OCI-LY7 (cell line): ENCODE measurements at places on chromosomes 7 and 10. TPM values are rescaled to one million over a fixed set of nuclear protein-coding genes. Genes with fewer than 3 reads are reported as not detected.

Gene PITX3
- total RNA-seq, result not detected in 2 replicates

Gene ASB13
- 90.4 and 108 TPM in 2 replicates for total RNA-seq

Gene LRRC61
- not detected in 2 replicates for total RNA-seq

Gene RAMP3
- not detected in 2 replicates for total RNA-seq

Gene DGKB
- total RNA-seq, result not detected in 2 replicates

Gene CCDC186
- 12.6 and 13.1 TPM in 2 replicates for total RNA-seq

Gene LLCFC1
- total RNA-seq, result not detected in 2 replicates

Gene C7orf57
- 0.18 and 0.29 TPM in 2 replicates for total RNA-seq

Gene CALHM3
- total RNA-seq, result not detected in 2 replicates

Gene IGFBP3
- not detected in 2 replicates for total RNA-seq

Gene CYP26A1
- not detected in 2 replicates for total RNA-seq

Gene AASS
- not detected in 2 replicates for total RNA-seq

DNA sequence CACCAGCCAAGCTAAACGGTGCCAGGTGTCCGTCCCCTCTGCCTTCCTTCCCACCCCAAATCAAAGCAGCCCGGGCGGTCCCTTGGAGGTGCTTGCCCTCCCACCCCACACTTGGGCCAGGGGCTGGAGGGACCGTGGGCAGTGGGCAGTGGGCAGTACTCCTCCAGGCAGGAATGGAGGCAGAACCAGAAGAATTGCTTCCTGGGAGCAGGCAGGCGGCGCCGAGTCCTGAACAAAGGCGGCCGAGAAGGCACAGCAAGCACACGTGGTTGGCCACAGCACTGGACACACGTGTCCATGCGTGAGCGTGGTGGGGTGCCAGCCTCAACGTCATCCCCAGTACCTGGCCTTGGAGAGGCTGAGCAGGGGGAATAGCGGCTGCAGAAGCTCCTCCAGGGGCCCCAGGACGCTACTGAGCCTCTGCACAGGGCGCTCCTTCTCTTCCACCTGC lies 48.4 kb upstream of the NKX6-2 start:
- DNase-seq, result no peak

GRCh38 chr10:62554632-62555199 lies 180.5 kb downstream of the ZNF365 start:
- peak; percentile 59 for DNase-seq

DNA sequence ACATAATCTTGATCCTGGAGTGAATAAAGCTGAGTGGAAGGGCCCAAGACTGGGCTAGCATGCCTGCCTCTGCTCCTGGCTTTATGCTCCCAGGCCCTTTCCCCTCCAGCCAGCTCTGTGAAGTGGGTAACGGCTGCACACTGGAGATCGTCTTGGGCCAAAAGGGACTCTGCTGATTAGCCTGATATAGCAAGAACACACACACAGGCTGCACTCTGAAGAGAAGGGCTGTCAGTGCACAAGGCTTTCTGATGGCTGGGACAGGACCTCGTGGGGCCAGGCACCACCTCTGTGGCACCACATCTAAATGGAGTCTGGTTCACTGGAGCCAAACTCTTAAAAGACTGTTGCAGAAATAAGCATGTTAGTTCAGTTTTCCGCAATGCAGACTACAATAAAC lies 161.4 kb downstream of the NEURL1 start:
- no peak for DNase-seq

DNA sequence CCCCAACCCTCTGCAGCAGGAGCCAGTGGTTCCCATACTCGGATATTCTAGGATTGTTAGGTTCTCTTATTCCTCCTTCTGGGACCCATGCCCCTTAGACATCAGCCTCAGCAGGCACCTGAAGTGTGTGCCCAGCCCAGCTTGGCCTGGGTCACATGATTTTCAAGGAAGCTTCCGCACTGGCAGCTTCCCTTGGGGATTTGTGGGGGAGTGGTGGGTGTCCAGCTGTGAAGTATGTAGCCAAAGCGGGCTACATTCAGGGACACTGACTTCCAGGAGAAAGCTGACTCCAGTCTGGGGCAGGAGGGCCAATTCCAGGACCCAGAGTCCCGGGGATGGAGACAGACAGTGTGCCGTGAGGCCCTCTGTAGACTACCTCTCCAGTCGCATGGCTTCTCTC lies 1.3 kb downstream of the LDB1 start:
- peak; percentile 70 for DNase-seq

GRCh38 chr7:2754086-2754485 lies 66.1 kb downstream of the AMZ1 start:
- DNase-seq, result no peak

DNA sequence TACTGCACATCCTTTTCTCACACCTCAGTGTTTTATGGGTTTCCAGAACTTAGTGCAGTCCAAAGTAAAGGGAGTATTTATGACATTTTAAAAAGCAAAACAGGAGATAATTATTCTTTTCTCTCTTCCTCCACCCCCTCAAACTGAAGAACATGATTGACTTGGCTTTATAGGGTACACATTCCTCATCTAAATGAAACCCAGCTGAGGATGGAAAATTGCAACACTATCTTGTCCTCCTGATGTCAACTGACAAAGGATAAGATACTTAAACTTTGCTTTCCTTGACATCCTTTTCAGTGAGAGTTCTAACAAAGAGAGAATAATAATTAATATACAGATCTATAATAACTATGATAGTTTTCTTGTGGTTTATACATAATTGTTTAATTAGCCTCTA lies 299.1 kb downstream of the BBS9 start:
- DNase-seq, result no peak

DNA sequence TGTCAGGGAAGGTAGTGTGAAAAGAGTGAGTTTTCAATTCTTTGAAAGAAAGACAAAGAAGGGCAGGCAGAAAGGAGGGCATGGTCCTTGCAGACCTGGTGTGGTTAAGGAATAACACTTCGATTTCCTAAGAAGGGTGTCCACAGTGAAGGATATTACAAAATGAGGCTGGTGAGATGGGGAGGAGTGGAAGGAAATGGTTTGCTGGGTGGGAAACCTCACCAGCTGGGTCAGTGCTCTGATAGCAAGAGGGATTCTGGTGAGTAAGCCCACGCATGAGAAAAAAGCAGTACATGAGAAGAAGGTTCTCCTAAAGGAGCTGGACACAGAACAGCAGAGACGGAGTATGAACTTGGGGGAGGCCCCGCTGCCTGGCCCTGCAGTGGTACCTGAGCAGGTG lies 230.6 kb upstream of the PLXNA4 start:
- no peak for DNase-seq

DNA sequence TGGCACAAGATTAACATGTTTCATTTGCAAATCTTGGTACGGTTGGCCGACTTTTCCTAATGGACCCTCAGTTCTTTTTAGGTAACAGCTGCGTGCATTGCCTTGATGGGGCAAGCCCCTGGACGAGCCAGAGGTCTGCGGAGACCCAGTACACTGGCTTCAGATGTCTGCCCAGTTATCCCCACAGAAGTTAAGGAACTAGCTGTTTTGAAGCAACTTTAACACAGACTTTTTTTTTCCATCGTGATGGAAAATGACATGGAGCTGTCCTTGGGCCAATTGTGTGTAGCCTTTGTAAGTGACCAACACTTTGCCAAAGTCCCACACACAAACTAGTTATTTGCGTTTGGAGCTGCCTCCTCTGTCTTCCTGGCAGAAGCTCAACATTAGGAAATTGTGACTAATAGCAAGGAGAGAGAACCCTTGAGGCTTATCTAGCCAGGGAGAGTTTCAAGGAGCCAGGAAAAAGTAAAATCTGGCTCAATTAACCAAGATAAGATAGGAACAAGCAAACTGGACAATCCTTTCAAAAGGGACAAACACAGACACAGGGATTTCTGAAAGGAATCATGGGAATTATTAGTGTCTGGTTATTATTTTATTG lies 99.6 kb upstream of the BMPER start:
- DNase-seq, result no peak

DNA sequence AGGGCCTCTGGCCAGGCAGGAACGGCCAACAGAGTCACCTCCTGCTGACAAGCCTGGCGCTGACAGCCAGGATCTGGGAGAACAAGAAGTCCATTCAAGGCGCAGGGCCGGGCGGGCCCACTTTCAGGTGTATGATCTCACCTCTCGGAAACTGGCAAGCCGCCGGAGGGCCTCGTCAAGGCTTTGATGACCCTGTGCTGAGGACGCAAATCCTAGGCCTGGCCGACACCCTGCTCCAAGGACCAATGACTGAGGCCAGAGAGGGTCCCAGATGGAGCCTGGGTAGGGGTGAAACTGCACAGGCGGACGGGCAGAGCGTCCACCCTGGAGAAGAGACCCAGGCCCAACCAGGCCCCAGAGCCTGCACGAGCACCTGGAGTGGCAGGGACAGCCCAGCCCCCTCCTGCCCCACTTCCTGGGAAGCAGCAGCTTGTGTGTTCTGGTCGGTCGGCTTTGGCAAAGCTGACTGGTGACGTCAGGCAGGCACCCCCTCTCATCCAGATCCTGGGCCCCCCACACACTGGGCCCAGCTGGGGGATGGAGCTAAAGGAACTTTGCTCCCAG lies 30.6 kb downstream of the MYL10 start:
- DNase-seq, result no peak

GRCh38 chr7:44306606-44307005 lies 18.8 kb downstream of the CAMK2B start:
- no peak for DNase-seq

DNA sequence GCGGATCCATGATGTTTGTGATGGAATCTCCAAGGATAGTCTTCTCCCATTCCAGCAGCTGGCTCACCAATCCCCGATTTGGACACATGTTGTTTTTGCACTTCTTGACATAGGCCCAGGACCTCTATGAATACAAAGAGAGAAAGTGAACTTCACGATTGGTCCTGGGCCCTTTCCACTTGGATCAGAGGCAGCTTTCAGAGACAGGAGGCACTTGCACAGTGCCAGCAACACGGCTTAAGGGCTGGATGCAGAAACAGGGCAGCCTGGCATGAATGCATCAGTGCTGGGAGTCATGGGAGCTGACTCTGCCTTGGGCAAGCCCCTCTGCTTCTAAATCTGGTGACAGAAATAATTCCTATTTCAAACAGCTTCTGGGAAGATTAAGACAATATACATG lies 2.1 kb upstream of the TMEM120A start:
- DNase-seq, result no peak

DNA sequence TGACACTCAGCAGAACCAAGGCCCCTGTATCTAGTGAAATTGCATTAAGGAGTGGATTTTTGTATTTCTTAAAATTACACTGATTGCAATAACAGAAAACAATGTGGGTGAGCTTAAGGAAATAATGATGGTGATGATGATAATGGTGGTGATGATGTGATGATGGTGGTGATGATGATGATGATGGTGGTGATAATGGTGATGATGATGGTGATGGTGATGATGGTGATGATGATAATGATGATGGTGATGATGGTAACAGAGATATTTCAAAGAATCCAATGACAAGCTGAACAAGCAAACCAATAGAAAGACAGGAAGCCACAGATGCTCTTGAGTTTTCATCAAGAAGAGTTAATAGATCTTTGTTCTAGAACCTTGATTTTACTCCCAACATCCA lies 630.7 kb upstream of the AUTS2 start:
- no peak for DNase-seq

DNA sequence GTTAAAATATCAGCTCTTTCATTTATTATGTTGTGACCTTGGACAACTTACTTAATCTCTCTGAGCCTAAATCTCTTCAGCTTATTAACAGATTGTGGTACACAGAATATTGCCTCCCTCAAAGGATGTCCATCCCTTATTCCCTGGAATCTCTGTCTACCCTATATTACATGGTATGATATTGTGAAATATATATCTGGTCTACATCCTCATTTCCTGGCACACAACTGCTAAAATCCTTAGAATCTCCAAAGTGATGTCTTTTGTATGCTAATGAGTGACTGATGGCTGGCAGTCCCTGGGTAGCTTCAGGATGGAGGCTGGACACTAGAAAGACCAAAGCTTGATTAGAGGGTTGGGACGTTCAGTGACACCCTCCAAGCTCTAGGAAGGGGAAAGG lies 25.8 kb downstream of the ZNF438 start:
- DNase-seq, result no peak

DNA sequence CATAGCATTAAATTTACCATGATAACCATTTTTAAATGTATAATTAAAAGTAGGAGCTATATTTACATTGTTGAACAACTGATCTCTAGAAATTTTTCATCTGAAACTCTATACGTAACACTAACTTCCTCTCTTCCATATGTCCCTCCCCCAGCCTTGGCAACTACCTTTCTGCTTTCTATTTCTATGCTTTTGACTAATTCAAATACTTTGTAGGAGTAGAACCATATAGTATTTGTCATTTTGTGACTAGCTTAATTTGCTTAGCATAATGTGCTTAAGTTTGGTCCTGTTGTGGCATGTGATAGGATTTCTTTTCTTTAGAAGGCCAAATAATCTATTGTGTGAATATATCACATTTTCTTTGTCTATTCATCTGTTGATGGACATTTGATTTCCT lies 225.3 kb upstream of the POT1 start:
- DNase-seq, result no peak

- no peak for DNase-seq
Measured at GRCh38 chr7:157791261-157791660, 454.5 kb downstream of the DNAJB6 start.

GRCh38 chr7:2169923-2170575 lies 62.7 kb downstream of the MAD1L1 start:
- no peak for DNase-seq

GRCh38 chr10:47058961-47059391 lies 147.7 kb downstream of the PTPN20 start:
- DNase-seq, result no peak

DNA sequence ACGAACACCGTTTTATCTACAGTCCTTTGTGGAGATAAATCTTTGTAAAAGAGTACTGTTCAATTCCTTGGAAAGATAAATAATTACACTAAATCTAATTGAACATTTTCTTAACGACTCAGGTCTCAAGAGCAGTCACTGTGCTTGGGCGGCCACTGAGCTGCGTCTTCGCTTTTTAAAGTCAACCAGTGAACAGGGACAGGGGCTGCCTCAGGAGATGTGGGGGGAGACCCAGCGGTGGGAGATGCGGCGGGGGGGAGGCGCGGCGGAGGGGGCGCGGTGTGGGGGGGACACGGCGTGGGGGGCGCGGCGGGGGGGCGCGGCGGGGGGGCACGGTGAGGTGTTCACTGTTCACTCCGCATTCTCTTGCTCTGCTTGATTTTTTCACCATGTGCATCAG lies 39.8 kb downstream of the CAMK2B start:
- DNase-seq, result no peak

DNA sequence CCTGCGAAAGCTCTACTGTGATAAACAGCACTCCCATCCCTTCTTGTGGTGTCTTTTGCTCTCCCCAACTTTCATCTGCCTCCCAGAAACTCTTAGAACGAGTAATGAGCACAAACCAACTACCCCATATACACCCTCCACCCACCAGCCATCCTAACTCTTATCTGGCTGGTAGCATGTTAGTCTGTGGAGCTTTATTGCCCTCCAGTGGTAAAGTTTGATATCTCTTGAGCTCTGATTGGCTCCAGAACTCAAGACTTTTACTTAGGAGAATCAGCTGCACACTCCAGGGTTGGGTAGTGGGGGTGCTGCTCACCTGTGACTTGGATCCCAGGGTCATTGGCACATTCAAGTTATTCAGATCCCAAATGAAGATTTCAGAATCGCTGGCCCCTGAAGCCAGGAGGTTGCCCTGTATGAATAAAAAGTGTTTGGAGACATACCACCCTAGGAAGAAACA lies 10.9 kb downstream of the SEC31B start:
- peak; percentile 70 for DNase-seq

- no peak for DNase-seq
Measured at GRCh38 chr7:79933144-79933543, 201.5 kb upstream of the GNAI1 start.
